ENCODE measurements at places on chromosomes 4 and X.

GRCh38 chr4:168212656-168213055 lies 105.9 kb downstream of the DDX60 start:
- DNase-seq, result no peak

DNA sequence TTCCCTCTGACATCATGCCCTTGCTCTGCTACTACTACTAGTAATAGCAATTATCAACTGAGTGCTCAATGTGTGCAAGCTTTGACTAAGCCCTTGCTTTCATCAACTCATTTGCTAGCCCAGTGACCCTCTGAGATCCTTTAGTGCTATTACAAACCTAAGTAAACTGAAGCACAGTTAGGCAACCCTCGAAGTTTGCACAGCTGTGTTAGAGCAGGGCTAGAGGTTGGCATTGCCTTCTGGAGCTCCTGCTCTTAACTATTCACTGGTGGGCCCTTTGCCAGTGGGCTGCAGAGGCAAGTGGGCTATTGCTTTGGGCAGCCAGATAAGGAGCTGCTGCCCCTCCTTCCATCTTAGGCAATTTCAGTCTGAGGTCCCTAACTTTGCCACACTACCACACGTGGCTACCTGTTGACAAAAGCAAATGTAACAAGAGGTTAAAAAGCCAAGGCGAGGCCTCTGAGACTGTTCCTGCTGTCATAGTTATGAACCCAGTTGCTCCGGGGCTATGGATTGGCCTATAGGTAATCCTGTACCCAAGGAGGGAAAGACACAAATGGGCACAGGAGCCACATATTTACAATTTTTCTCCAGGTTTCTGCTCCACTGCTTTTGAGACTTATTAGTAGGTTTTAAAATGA lies 41.5 kb upstream of the ANKRD50 start:
- no peak for DNase-seq

- no peak for DNase-seq
Measured at GRCh38 chr4:161285461-161285860, 878.3 kb downstream of the FSTL5 start.

GRCh38 chrX:54921427-54922021 lies 900 bp downstream of the TRO start:
- DNase-seq, result peak; percentile 17

DNA sequence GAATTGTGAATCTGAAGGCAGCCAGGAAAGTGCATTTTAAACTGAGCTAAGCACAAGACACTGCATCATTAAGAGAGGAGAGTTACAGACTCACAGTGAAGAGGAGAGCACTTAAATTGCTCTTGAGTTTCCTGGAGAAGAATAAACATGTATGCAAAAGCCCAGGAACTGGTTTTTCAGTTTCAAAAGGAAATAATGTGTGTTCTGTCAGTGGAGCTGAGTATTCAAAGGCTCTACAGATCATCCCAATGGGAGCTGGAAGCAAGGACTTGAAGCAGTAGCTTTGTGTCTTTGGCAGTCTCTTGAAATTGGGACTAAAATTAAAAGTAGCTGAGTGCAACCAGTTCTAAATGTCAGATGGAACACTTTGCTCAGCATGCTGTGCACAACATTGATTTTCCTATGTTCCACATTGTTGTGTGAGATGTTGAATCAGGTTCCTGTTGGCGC lies 147.5 kb upstream of the ANK2 start:
- DNase-seq, result no peak
